ENCODE measurements at places on chromosomes 13 and 19.

DNA sequence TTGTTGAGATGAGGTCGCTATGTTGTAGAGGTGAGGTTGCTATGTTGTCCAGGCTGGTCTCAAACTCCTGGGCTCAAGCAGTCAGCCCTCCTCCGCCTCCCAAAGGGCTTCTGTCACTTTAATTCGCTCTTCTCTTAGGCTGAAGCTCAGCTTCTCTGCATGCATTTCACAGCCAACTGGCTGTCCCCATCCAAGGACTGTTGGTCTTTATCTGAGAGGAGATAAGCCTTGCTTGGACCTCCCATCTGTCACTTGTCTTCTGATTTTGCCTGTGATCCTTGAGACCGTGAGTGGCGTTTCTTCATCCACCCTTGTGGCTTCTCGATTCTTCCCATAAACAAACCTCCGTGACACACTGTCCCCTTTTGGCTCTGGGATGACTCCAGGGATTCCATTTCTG, 24.4 kb downstream of the CERS1 start:
- no peak for DNase-seq

GRCh38 chr13:40208517-40208916, 457.9 kb downstream of the FOXO1 start:
- no peak for DNase-seq

DNA sequence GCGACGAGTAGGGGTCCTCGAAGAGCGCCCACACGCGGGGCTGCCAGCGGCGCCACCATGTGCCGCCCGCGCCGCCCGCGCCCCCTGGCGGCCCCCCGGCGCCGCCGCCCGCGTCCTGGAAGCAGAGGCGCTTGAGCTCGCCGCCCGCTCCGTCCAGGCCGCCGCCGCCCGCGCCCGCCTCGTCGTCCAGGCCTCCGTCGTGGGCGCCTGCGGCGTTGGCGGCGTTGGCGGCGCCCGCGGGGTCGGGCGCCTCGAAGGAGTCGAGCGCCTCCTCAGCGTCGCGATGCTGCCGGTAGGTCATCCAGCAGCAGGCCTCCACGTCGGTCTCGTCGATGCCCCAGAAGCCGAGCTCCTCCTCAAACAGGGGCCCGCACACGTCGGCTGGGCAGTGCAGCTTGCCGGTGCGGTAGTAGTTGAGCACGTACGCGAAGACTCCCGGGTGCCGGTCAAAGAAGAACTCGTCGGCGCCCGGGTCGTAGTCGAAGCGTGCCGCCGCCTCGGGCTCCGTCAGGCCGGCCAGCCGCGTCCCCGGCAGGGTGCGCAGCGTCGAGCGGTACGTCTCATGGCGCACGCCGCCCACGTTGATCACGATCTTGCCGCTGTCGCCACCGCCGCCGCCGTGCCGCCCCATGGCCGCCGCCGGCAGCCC, 829 bp downstream of the KCNC3 start:
- DNase-seq: no peak

- DNase-seq: no peak
Observed at GRCh38 chr13:113794086-113794485, 35.1 kb downstream of the TMEM255B start.

- no peak for DNase-seq
Observed at GRCh38 chr13:44385847-44386246, 12.2 kb downstream of the SERP2 start.

DNA sequence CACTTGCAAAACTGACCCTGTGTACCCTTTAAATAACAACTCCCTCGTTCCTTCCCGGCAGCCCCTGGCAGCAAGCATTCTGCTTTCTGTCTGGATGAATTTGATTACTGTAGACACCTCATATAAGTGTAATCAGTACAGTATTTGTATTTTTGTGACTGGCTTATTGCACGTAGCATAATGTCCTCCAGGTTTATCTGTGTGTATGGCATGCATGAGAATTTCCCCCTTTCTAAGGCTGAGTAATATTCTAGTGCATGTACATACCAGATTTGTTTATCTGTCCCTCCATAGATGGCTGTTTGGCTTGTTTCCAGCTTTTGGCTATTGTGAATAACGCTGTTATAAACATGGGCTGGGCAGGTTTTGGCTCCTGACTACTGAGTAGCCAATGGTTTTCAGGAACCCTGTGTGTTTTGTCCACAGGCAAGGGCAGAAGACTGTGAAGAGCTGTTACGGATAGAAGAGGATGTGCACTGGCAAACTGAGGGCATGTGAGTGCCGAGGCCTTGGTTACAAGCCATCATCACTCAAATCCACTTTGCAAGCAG, 98.0 kb downstream of the ESD start:
- DNase-seq: no peak

DNA sequence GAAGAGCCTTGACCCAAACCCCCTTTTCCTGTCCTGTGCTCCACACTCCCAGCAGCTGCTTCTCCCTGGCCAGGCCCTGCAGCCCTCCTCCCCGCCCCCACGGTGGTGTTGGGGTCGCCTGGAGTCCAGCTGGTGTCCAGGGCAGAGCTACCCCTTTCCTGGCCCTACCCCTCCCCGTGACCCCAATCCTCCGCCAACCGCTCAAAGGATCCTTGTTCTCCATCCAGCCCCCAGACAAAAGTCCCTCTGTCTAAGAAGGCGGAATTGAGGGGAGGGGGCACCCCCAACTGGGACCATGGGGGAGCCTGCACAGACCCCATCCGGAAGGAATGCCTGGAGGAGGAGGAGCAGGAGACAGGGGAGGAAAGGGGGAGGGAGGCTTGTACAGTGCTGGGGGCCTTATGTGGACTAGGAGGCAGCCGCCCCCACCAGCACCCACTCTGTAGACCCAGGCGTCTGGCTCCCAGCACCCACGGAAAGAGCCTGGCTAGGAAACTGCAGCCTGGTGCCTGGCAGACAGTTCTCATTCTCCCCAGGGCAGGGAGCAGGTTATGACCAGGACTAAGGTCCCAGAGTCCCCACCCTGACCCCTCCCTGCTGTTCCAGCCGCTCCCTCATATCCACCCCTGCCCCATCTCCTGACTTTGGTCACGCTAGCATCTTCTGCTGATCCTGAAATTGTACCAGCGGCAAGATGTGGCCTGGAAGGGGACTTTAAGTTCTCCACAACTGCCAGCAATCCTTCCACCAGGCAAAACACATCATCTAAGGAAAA, at the start of gene FXYD3:
TSS of gene FXYD3 (plus strand) at position 647 of the 775 bp plus-strand sequence. CDS start 3,554 bp downstream, outside the sequence.
- no peak for DNase-seq

DNA sequence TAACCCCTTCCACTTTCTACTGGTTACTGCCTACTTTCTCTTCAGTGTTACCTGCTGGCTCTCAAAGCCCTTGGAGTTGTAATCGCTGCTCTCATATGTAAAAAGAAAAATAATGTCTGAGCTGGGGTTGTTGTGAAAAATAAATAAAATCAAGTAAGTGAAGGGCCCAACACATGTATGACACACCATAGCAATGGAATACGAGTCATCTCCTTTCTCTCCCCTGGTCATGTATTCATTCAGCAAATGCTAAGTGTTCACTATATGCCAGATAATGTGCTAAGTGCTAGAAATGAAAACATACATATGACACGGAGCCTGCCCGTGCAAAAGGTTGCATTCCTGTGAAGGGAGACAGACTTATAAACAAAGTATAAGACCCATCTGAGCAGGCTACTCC, 535.0 kb downstream of the RFC3 start:
- no peak for DNase-seq

DNA sequence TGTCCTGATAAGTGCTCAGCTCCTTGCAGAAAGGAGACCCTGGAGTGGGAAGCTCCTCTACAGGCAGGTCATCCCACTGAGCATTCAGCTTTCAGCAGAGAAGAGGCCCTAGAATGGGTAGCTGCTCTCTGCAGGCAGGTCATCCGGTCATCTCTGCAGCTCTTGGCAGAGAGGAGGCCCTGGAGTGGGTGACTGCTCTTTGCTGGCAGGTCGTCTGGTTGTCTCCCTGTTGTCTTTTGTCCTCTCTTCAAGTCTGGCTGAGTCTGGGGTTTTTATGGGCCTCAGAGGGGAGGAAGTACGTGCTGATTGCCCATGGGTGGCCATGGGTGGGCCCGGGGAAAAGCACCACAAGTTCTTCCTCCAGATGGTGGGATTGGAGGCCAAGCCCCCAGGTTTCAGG, 250.3 kb upstream of the EDNRB start:
- no peak for DNase-seq

- no peak for DNase-seq
Observed at GRCh38 chr13:35356572-35356971, 119.9 kb downstream of the MAB21L1 start.

DNA sequence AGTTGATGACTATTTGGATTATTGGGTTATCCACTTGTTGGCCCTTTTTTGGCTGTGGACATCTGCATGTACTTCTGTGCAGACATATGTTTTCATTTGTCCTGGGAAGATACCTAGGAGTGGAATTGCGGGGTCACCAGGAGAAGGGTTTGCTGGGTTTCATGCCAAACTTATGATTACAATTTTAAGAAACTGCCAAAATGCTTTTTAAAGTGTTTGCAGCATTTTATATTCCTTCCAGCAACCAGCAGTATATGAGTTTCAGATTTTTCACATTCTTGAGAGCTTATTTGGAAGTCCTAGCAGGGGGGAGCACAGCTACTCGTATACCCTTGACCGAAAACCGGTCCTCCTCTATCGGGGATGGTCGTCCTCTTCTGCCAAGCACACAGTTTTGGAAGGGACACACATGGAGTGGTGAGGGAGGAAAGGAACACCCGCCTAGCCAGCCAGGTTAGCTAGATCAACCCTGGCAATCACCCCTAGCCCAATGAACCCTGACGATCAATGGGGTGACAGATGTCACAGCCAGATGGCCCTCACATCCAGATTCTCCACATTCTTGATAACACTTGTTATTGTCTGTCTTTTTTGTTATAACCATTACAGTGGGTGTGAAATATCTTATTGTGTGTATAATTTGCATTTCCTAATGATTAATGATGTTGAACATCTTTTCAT, 26.7 kb upstream of the RNF113B start:
- DNase-seq: no peak

DNA sequence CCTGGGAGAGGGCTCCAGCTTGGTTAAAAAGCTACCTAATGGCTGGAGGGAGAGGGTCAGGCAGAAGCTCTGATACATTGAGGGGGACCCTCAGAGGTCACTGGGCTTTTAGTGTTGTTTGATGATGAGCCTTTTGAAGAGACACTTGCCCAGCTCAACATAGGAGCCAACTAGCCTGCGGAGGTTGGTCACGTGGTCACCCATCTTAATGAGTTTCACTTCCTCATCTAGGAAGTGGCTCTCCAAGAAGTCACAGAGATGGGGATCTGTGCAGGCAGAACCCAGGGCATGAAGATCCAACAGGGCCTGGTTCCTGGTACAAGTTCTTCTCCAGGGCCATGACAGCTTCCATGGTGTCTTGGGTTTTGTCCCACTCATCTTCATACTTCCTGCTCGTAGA, 33.4 kb downstream of the IPO5 start:
- no peak for DNase-seq

DNA sequence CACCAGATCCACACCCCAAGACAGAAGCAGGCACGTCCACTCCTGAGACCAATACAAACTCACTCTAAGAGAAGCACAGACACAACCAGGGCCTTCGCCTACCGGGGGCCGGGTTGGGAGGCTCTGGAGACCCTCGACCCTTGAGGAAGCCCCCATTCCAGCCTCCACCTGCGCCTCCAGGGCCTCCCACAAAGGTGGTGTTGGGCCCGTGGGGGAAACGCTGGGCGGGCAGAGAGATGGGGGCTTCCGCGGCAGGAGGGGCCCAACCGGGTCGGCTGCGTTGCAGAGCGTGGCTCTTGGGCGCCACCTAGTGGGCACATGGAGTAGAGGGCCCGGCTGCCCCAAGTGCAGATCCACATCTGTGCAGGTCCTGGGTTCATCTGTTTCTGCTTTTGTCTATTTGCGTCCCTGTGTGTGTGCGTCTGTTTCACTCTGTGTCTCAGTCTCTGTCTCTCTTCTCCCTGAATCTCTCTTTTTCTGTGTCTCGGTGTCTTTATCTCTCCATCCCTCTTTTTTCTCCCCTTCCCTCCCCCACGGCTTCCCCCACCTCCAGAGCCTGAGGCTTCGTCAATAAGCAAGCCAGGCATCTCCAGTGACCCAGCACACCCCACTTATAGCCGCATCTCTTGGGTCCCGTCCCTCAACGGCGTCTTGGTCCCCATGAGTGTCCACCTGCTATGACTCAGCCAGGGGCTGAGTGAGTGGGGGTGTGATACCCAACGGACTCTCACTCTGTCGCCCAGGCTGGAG, 10.5 kb upstream of the TINCR start:
- DNase-seq: no peak

DNA sequence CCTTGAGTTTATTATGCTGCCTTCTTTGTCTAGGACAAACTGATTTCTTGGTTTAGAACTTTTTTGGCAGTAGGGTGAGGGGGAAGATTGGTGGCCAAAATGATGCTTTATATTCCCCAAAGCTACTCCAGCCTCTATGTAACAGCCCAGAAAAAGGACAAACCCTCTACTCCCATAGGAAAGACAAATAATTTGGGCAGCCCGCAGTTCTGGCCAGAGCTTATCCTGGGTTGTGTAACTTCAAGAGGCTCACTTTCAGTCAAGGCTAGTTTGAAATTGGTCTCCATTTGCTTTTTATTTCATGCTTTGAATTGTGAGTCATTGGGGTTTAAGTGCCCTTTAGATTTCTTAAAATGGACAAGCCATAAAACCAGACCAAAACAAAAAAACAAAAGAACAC, 142.3 kb downstream of the OLFM4 start:
- DNase-seq: no peak

- no peak for DNase-seq
Observed at GRCh38 chr13:40316301-40316700, 350.1 kb downstream of the FOXO1 start.

DNA sequence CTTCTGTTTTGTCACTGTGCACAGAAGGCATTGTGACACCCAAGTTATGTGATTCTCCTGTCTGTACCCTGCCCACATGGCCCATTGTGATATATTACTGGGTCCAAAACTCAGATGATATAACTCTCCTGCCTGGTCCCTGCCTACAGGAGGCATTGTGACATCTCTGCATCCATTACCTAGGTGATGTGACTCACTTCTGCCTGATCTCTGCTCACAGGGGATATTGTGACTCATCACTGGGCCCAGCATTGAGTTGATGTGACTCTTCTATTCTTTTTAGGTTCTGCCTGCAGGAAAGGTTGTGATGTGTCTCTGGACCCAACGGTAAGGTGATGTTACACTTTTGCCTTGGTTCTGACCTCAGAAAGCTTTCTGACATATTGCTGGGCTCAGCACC, 67.9 kb upstream of the ZNF724 start:
- no peak for DNase-seq

- no peak for DNase-seq
Observed at GRCh38 chr13:36628377-36629056, 45.3 kb upstream of the SERTM1 start.

- no peak for DNase-seq
Observed at GRCh38 chr19:51427201-51427600, 9.8 kb upstream of the SIGLEC10 start.

GRCh38 chr13:114131583-114132418, 622 bp downstream of the RASA3 start:
- no peak for DNase-seq

- no peak for DNase-seq
Observed at GRCh38 chr19:5686326-5686646, 3.8 kb upstream of the RPL36 start.
